Hematopoietic multipotent progenitor cell treated with erythropoietin and hydrocortisone succinate and interleukin-3 and kit ligand, for 15 days (in vitro differentiated cells): ENCODE measurements at places on chromosomes 6 and 20.
A peak's percentile ranks its signal among the peaks of the same experiment; 100 is the strongest.

DNA sequence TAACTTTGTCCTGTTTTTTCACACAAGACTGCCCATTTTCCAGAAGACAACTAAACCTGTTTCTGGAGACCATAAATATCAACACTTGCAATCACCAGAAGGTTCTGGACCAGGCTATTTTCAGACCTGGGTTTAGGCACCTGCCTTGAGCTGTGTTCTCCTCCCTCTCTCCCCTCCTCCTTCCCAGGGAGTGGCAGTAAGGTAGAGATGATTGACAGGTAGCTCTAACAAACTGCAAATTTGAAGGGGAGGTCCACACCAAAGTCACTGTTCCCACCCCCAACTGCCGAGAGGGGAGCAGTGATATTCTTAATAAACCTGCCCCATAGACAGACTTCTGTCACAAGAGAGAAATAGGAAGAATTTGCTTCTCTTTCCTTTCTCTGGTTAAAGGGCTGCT lies 91.2 kb upstream of the BACH2 start:
- no peak for DNase-seq

DNA sequence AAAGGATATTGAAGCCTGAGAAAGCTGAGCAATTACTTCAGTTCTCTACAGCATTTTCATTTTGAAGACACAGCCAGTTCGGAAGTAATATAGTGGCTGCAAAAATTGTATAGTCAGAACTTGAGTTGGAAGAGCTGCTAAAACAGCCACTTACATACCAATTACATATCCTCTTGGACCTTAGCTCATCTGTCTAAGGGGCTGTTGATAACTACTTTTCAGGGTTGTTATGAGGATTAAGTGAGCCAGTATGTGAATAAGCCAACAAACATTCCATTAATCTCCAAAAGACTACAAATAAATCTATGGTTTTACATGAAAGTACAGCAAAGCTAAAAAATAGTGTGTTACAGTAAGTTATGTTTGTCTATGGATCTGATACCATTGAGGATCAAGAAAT lies 59.7 kb downstream of the TMEM200A start:
- no peak for DNase-seq

DNA sequence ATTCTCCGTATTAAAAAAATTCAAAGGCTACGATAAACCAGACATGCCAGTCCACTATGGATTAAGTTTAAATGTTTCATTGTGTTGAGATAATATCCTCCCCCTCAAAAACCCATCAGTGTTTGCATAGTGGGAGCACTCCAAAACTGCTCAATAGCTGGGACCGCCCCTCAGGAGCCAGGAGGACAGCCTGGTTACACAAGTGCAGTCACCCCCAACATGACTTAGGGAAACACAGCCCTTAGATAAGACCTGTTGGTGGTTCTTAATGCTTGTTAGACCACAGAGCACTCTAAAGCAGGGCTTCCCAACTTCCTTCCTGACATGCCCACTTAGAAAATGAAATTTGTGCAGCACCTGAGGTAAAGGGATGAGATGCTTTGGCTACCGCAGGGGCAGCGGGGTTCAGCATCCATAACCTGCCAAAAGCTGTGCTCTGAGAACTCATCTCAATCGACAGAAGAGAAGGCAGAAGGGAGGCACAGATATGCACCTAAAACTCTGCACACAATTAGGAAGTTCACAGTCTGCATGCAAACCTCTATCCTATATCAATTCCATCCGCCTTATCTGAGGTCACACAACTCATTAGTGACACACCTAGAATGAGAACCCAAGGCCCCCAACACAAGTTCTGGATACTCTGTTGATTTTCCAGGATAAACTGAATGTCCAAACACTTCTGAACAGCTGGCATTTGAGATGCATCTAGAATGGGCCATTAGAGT lies 74.3 kb downstream of the RALGAPA2 start:
- peak; percentile 3 for DNase-seq

GRCh38 chr20:40856653-40857052 lies 167.6 kb upstream of the MAFB start:
- DNase-seq: no peak

DNA sequence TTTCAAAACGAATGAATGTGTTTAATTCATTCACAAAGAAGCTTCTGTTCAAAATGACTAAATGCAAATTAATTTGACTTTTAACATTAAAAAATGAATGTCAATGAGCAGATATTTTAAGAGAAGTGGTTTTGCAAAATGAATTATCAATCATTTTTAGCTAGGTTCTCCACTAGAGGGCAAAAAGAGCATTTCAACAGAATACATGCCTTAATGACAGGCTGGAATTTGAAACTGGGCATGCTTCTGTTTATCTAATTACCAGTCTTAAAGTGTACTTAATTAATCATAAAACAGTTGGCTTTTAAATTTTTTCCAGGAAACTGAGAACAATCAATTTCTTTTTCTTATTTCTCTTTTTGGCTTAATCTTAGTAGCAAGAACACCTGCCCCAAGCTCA lies 63.8 kb upstream of the TINAG start:
- DNase-seq: no peak

DNA sequence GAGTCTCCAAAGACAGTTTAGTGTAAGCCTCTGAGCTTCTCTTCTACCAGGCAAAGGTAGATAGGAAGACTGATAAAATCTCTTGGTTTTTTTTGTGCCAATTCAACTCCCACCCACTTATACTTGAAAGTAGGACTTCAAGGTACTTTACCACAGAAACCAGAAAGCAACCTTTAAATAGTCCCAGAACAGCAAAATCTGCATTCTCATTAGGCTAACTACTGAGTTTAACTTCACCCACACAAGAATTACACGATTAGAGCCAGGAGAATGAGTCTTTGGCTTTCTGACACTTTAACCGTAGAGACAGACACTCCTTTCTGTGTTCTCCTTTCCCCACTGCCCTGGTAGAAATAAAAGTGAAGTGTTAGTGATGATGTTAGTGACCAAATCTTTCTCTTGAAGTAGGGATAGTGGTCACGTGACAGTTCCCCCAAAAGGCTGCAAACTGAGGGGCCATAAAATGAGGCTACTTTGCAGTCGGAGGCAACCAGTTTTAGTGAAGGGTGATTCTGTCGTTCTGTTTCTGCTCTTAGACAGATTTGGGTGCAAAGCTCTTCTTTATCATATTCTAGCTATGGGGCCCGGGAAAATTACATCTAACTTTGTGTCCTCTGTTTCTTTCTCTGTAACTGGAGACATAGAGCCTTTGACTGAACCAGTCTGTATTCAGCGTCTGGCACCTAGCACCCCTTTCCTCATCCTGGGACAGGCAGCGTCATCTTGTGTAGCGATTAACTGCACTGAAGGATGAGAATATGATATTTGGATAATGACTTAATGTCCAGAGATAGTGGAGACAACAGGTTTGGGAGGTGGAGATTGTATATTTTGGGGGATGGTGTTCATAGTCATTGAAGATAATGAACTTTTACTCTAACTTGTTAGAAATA lies 206.4 kb upstream of the CITED2 start:
- DNase-seq: no peak

DNA sequence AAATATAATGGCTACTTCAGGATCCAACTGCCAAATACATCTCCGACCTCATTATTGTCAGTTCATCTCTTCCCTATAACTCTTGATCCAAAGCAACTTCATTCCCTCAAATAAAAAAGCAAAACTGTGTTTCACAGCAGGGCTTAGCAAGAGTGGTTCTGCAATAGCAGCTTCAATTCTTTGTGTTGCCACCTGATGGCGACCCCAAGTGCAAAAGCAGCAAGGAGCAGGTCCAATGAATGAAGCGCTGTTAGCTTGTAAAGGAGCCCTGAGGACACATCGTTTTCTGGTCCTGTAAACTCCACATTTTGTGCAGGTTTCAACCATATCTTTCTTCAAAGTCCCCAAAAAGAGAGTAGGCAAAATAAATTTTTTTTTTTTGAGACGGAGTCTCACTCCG lies 19.6 kb downstream of the RTN4IP1 start:
- DNase-seq: no peak

DNA sequence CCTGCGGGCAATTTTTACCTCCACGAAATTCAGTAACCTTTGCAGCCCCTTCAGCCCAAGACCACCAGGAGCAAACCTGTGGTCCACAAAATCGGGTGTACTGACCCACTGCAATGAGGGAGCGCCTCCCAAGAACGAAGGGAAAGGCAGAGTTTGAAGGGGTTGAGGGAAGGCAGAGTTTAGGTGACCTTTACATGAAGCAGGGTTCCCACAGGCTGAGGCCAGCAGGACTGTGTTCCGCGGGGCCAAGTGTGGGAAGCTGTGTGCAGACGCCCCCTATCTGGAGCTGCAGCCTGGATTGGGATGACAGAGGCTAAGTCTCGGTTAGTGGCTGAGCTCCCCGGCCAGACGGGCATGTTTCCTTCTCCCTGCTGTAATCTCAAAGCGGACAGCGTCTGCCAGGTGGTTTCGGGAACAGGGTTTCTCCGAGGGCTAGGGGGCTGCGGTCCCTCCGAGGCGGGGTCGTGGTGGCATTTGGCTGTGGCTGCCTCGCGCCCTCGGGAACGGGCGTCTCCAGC lies 826 bp upstream of the PYGB start:
- no peak for DNase-seq

GRCh38 chr6:89729818-89730217 lies 89.8 kb downstream of the MDN1 start:
- DNase-seq: no peak

GRCh38 chr6:125732398-125732797 lies 17.0 kb upstream of the HEY2 start:
- no peak for DNase-seq

GRCh38 chr6:158011980-158012566 lies 30.4 kb downstream of the SYNJ2 start:
- DNase-seq: no peak

- peak; percentile 52 for DNase-seq
These were observed 70.9 kb downstream of the ARID1B start for GRCh38 chr6:156848123-156848522.

- DNase-seq: no peak
These were observed 53.5 kb downstream of the KCNQ5 start for GRCh38 chr6:72675396-72675795.

DNA sequence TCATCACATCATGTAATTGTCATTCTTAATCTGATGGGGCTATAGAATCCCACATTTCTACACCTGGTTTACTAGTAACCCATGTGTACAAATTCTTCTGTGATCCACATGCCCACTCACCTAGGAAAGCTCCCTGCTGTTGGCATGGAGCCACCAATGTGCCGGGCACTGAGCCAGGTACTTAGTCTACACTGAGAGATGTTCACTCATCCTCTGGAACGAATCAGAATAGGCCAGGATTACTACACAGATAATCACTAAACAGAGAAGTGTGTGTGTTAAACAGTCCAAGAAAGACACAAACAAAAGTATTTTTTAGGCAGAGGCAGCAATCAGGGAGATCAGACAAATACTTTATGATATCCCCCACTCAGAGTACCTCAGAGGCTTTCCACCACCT lies 193.2 kb upstream of the VGLL2 start:
- DNase-seq: no peak

- DNase-seq: no peak
These were observed 29.3 kb downstream of the RANBP9 start for GRCh38 chr6:13682346-13682745.

DNA sequence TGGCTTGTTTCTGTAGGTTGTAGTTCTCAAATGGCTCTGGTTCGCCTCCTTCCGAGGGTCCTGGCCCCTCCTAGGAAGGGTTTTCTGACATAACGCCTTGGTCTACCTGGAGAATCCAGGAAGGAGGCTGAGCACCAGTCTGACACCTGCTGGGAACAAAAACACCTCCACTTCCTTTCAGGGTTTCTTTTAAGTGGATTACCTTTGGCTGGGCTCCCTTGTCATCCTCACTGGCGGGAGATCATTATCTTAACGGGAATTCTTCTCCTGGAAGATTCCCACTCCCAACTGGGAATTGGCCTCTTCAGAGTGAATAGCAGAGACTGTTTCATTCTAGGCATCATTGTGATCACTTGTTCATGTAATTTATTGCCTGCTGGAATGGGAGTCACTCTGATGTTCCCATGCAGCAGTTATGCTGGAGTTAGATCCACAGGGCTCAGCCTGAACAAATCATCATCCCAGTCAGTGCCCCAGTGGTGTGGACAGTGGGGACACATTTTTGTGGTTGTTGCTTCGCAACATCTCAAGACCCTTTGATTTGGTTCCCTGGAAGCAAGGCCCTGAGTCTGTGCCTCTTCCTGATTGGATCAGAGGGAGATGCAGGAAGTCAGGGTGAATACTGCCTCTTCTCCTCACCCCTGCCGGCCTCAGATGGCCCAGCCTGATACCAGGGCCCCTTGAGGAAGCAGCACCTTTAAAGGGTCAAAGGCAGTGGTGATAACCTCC lies 49.1 kb downstream of the LYRM2 start:
- DNase-seq: no peak

DNA sequence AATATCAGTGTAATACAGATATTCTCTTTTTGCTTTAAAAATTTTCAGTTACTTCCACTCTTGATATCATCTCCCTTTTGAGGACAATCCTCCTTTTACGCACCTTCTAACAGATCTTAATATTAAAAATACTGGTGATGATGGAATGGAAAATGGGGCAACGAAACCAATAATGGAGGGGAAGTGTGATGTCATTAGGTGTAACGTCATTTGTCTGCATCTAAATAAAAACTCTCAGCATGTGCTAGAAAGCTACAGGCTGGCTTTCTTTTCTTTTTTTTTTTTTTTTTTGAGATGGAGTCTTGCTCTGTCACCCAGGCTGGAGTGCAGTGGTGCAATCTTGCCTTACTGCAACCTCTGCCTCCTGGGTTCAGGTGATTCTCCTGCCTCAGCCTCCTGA lies 66.5 kb downstream of the IYD start:
- DNase-seq: no peak

DNA sequence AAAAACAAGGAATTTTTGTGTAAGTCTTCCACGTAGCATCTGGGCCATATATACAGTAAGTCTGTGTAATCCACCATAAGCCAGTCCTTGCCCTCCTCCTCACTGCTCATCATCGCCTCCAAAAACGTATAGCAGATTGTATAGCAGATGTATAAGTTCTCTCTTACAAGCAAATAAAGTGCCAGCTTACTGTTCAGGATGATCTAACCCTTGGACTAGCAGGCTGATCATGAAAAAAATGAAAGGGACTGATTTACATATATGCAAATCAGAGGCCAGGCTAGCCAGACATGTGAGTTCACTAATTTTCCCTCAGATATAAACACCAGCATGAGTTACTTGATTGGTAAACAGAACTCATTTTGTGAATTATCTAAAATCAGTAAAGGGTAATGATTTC lies 171.5 kb downstream of the LY86 start:
- no peak for DNase-seq

DNA sequence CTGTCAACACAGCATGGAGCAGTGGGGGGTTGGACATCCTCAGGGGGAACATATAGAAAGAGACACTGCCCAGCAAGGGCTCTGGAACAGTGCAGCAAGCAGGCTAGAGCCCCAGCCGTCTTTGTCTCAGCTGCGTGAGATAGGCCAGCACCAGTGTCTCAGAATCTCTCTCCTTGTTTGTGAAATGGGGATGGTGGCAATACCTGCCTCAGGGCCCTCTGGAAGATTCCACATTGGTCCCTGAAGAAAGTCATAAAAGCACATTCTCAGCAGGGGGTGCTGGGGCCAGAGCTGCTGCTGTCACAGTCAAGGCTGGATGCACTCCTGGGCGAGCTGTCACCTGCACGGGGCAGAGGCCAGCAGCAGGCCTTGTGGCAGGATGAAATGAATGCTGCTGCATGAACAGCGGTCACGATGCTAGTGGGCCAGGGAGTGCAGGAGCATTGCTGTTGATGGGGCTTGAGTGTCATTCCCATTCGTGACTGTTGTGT lies 121.7 kb downstream of the SYCP2 start:
- DNase-seq: no peak

- DNase-seq: no peak
These were observed 5.0 kb upstream of the TRAF3IP2 start for GRCh38 chr6:111610548-111611172.
